CD4-positive, CD25-positive, alpha-beta regulatory T cell (primary cell): ENCODE measurements at places on chromosomes 6 and 20. TPM values are rescaled to one million over a fixed set of nuclear protein-coding genes. Genes with fewer than 3 reads are reported as not detected.
A peak's percentile ranks its signal among the peaks of the same experiment; 100 is the strongest.

GRCh38 chr6:2738373-2738979, 12.2 kb downstream of the MYLK4 start:
- no peak overlapping the region for H3K27ac ChIP-seq
- H3K27me3 ChIP-seq, result no peaks in the 10 kb centered on the region
- DNase-seq, result peak; percentile 64
- H3K36me3 ChIP-seq, result no peaks in the 10 kb centered on the region
- no peaks in the 10 kb centered on the region for H3K4me1 ChIP-seq

DNA sequence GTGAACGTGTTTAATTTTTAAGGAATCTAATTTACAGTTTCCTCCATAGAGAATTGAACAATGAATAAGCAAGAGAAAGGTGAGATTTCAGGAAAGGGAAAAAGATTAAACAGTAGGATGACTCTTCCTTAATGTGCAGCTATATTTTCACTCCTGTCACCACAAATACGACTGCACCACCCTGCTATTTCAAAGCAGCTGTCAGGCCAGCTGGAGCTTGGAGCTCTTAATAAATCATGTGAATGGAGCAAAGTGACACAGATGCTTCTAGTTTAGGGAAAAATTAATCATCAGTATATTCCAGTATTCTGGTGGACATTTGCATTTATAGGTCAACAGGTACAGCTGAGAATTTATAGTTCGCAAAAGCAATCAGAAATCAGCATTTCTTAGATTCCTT, 56.5 kb upstream of the PKIB start:
- no peaks in the 10 kb centered on the region for H3K4me1 ChIP-seq
- DNase-seq, result no peak
- H3K27me3 ChIP-seq, result no peaks in the 10 kb centered on the region
- no peak overlapping the region for H3K4me3 ChIP-seq
- H3K27ac ChIP-seq, result no peak overlapping the region

GRCh38 chr6:35491558-35492257, 5.2 kb downstream of the TEAD3 start:
- H3K27me3 ChIP-seq, result peaks cover 2% of the 10 kb centered on the region
- no peaks in the 10 kb centered on the region for H3K36me3 ChIP-seq
- no peak overlapping the region for H3K27ac ChIP-seq

GRCh38 chr6:62119401-62119800, 166.6 kb downstream of the KHDRBS2 start:
- no peak overlapping the region for H3K4me3 ChIP-seq
- no peaks in the 10 kb centered on the region for H3K27me3 ChIP-seq
- DNase-seq, result no peak
- H3K4me1 ChIP-seq, result no peaks in the 10 kb centered on the region

Gene ELOVL2
- total RNA-seq, result not detected
